G401 (cell line): ENCODE measurements at places on chromosomes 6 and 20. TPM values are rescaled to one million over a fixed set of nuclear protein-coding genes. Genes with fewer than 3 reads are reported as not detected.
A peak's percentile ranks its signal among the peaks of the same experiment; 100 is the strongest.

The ENPP5 gene
- not detected in 2 replicates for total RNA-seq

The PI3 gene
- total RNA-seq = not detected in 2 replicates

The KIF25 gene
- total RNA-seq = not detected in 2 replicates

The METTL24 gene
- 1.8 and 2.6 TPM in 2 replicates for total RNA-seq

The CRISP2 gene
- total RNA-seq = not detected in 2 replicates

The PHF20 gene
- 46.1 and 81.2 TPM in 2 replicates for total RNA-seq

The MOCS1 gene
- 1.3 and 12.0 TPM in 2 replicates for total RNA-seq

- no peak for DNase-seq
Measured at GRCh38 chr20:62860924-62861691, 514 bp downstream of the TCFL5 start.

DNA sequence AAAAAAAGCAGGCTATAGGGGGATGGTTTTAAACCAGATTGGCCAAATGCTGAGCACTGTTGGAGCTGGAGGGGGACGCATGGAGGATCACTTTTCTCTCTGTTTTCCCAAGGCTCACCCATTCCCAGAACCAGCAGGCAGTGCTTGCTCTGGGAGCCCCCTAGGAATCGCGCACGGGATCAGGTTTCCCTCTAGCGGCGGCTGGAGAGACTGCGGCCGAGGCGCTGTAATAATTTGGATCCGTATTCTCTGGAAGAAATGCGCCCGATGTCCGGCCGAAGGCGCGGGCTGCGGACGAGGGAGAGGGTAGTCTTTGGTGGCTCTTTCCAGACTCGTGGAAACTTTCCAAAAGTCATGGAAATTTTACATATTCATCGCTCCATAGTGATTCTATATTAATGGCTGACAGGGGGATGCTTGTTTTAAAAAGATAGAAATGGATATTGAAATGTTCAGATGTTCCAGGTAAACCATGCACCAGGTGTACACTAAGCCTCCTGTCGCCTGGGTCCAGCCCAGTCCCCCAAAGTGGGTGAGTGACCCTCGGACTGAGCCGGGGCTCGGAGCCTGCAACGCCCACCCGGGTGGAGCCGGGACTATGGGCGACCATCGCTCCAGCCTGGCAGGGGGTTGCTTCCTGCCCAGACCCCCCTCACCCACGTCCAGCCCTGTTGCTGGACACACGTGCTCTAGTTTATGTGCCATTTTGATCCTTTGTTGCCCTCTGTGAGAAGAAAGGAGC is 78.7 kb upstream of the PHACTR3 start:
- peak; percentile 75 for DNase-seq

DNA sequence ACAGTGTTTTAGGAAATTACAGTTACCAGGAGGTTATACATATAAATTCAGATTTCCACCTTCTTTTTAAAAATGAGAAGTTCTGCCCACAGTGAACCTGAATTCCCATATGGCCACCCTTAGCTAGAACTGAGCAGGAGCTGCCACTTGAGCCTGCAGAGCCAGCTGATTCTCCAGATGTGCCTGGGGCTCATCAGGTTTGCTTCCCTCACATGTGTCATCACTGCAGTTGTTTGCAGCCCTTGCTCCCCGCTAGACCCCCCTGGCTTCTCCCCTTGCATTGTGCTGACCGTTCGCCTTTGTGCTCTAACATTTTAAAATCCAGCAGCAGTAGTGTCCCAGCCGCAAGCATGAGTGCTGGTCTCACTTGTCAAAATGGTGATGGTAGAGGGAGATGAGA is 131.1 kb downstream of the UTRN start:
- no peak for DNase-seq

DNA sequence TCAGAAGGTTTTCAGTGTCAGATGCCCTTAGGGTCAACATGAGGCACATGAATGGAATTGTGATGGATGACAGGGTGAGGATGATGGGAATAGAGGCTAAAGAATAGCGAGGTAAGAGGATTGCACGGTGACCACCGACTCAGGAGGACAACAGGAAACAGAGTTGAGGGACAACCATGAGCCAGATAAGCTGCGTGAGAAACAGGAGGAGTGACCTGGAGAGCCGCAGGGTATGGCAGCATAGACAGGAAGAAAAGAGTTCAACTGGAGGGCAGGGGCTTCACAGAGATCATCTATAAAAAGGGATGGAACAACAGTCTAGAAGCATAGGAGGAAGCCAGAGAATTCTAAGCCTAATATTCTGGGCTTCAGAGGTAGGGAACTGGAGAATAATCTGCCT is 84.7 kb upstream of the ENPP5 start:
- DNase-seq = no peak

- no peak for DNase-seq
Measured at GRCh38 chr20:1002682-1003561, 811 bp upstream of the RSPO4 start.

GRCh38 chr6:46921731-46922130 is at the start of gene ADGRF5:
Gene ADGRF5 (minus strand): TSS chr6:46921938. CDS start chr6:46906762, 15,176 bp downstream.
- DNase-seq = no peak

GRCh38 chr20:64180673-64181072 is 16.4 kb downstream of the MYT1 start:
- no peak for DNase-seq

GRCh38 chr6:33727932-33728331 is 16.4 kb upstream of the UQCC2 start:
- DNase-seq = peak; percentile 96

- no peak for DNase-seq
Measured at GRCh38 chr6:74115674-74116073, 419.7 kb downstream of the CD109 start.

GRCh38 chr6:111573131-111573883 is 32.4 kb downstream of the TRAF3IP2 start:
- peak; percentile 22 for DNase-seq

DNA sequence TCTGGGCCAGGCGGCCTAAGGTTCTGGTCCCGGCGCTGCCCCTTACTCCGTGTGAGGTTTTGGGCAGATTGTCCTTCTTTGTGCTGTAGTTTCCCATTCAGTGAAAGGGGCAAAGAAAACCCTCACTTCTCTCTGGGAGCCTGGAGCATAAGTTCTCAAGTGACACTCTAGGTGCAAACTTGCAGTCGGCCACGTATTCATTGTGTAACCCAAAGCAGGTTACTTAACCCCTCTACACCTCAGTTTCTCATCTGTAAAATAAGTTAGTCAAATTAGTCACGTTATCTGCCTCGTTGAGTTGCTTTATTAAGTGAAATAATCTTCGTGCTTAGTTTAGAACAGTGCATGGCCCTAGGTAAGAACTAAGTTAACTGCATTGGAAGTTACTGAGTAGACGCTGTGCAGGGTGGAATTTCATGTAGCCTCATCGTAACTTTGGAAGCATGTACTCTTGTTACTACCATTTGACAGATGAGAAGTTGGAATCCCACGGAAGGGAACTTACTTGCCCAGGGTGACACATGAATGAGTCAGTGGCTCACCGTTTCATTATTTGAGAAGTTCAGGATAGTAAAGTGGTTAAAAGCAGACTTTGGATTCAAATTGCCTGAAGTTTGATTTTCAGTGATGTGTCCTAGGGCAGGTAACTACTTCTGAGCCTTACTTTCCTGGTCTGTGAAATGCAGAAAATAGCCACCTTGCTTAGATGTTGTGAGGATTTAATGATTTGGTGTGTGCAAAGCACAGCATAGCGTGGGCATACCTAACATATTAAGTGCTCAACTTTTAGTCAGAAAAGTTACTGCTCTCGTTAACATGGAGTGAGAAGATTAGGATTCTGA is 556 bp upstream of the MROH8 start:
- no peak for DNase-seq

DNA sequence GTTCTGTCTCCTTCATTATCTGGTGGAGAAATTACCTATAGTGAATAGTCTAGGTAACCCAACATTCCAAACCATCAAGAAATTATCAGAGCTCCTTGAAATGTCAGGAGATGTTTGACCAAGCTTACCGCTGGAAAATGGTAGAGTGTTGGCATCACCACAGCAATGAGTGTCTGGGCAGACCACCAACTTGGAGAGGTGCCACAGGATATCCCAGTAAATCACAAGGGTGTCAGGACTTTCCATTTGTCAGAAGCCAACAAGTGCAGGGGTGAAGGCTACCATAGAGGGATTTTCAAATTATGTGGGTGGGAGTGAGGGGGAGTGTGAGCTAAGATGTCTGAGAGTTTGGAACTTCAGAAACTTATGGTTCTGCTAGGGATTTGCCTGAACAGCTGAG is 73.2 kb downstream of the VGLL2 start:
- no peak for DNase-seq

DNA sequence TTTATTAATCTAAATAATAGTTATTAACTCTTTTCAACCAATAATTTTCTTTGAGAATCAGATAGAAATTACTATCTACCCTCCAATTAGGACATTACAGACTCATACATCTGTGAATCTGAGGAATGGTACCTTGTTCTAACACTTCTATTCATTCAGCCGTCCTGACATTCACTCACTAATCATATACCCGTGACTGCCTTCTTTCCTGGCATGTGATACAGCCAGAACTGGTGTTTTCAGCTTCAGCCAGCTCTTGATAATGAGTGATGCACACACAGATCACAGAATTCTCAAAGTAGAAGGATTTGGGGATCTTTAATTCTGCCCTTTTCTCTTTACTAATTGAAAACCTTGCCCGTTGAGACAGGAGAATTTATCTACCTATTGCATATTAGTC is 499.9 kb downstream of the UTRN start:
- no peak for DNase-seq
